ENCODE measurements at places on chromosomes 13 and 19. TPM values are rescaled to one million over a fixed set of nuclear protein-coding genes. Genes with fewer than 3 reads are reported as not detected.

Gene ZNF723
- not detected for total RNA-seq

Gene FAM216B
- not detected for total RNA-seq

Gene IGFL4
- total RNA-seq, result not detected

Gene LGALS7
- total RNA-seq, result not detected

Gene R3HDM4
- 55.8 TPM for total RNA-seq

Gene CADM4
- 0.17 TPM for total RNA-seq

All from activated CD8-positive, alpha-beta memory T cell treated with anti-CD3 and anti-CD28 coated beads for 36 hours (primary cell).